Tongue (tissue), 3 donors: ENCODE measurements at places on chromosomes 5 and 9.

- no peak for DNase-seq
Measured at GRCh38 chr9:72557549-72557948, 36.1 kb downstream of the TMC1 start.

DNA sequence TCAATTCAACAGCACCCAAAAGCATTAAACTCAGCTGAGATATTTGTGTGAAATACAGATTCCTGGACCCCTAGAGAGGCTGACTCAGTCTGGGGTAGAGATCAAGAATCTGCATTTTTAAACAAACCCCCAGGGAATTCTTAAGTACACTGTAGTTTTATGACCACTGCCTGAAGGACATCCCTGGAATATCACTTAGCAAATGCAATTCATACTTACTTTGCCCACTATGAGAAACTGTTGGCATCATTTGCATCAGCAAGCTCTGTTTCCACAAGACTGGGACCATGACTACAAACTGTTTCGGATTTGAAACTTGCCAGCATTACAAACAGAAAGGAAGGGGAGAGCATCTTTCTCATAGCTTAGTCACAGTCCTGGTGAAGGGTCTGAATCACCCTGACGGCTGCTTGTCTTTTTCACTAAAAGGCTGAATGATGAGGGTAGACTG is 63.7 kb downstream of the MLLT3 start:
- DNase-seq = no peak

GRCh38 chr9:110638381-110638954 is 30.1 kb upstream of the MUSK start:
- peak; percentile 67 for DNase-seq

- no peak for DNase-seq
Measured at GRCh38 chr5:172911976-172912375, 47.2 kb upstream of the RPL26L1 start.

DNA sequence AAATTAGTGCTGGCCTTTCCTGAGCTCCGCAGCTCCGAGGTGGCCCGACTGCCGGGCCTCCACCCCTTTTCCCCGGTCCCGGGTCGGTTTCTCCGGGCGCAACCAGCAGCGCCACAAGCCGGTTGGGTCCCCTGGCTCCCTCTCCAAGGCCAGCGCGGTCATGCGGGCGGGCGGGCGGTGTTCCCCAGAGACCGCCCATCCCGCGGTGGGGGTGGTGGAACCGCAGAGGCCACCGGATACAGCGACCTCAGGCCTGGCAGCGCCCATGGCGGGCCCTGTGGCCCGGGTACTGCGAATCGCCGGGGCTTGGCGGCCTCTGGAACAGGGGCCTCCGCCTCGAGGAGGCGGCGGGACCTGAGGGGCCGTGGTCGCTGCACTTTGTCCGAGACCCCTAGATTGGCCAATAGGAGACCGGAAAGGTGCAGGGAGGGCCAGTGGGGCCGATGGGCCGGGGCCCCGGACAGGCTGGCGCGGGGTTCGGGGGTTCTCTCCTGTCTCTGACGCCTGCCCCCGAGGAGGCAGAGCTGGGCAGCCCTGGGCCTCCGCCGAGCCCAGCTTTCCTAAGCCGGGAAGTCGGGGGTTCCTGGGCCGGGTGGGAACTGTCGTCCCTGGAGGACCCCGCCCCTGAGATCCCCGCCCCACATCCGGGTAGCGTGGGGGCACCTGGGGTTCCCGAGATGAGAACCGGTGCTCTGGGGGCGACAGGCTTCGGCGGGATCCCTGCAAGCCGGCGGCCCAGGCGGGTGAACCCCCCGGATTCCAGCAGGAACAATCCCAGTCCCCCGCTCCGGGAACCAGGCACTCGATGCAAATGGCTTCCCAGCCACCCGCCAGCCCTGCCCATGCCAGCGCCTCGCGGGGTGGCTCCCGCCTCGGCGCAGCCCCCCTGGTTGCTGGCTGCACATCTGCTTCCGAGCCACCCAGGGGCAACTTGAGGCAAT is 293.9 kb downstream of the ZSWIM6 start:
- DNase-seq = peak; percentile 67

GRCh38 chr5:178227929-178228328 is 4.7 kb downstream of the PHYKPL start:
- no peak for DNase-seq

DNA sequence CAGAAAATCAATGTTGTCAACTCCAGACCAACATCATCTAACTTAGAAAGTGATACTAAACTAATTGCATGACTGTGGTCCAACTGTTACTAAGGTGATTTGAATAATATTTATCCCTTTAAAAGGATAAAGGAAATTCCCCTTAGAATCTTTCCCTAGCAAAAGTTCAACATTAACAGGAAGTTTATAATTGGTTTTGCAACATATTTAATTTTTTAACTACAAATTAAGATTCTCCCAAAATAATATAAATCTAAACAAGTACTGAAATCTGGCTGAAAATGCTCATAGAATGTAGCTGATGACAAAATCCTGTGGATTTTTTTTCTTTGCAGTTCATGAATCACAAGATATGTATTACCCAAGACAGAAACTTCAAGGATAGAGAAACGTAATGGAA is 151.4 kb downstream of the LPAR1 start:
- peak; percentile 50 for DNase-seq

- DNase-seq = no peak
Measured at GRCh38 chr9:133886563-133887501, 105.3 kb downstream of the VAV2 start.
